A673 (cell line): ENCODE measurements at places on chromosomes 13 and 19. TPM values are rescaled to one million over a fixed set of nuclear protein-coding genes. Genes with fewer than 3 reads are reported as not detected.
A peak's percentile ranks its signal among the peaks of the same experiment; 100 is the strongest.

The ACER1 gene
- not detected in 2 replicates for total RNA-seq

The CYP4F8 gene
- total RNA-seq, result not detected in 2 replicates

DNA sequence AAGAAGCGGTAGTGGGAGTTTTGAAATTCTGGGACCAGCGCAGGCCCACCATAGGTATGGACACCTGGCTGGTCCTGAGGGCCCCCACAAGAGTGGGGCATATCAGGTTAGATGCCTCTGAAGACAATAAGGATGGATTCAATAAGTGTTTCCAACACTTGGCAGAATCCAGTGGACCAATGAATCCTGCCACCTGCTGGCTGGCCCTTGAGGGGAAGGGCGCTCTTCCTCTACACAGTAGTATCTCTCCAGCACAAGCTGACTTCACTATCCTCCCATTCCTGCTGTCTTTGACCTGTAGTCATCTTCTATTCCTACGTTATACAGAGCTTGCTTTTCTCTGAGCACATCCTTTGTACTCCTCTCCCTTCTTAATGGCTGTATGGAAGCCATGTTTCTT, 199.7 kb upstream of the TSHZ3 start:
- DNase-seq, result peak; percentile 42
- no peak overlapping the region for H3K27ac ChIP-seq
- no peak overlapping the region for H3K4me3 ChIP-seq
- H3K27me3 ChIP-seq, result no peaks in the 10 kb centered on the region

- H3K27ac ChIP-seq, result no peak within 1 kb of the TSS
- H3K36me3 ChIP-seq, result no peaks in the 10 kb centered on the region
These were observed at the start of gene IZUMO2 for GRCh38 chr19:50162988-50163387. TSS of gene IZUMO2 (minus strand) at chr19:50163281. CDS start at chr19:50163194, 87 bp downstream.

GRCh38 chr13:42653679-42654078, 79.7 kb downstream of the TNFSF11 start:
- H3K4me3 ChIP-seq, result no peak overlapping the region
- H3K4me1 ChIP-seq, result peaks cover 5% of the 10 kb centered on the region
- H3K36me3 ChIP-seq, result no peaks in the 10 kb centered on the region
- no peak overlapping the region for H3K27ac ChIP-seq

DNA sequence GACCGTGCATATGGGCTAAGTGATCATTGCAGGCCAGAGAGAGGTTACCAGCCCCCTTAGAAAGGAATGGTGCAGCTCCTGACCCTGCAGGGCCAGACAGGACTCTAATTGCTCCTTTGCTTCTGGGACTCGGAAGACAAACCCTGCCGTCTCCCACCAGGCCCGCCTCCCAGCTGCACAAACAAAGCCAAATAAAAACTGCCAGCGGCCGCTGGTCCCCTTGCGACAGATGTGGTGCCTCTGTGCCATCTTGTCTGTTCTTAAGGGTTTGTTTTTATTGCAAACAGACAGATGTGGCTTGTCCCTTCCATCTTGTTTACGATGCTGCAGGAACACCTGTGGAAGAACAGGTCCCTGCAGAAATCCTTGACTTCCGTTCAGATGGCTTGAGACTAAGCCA, 434.4 kb upstream of the TSHZ3 start:
- H3K4me1 ChIP-seq, result no peaks in the 10 kb centered on the region
- H3K36me3 ChIP-seq, result no peaks in the 10 kb centered on the region
- H3K27ac ChIP-seq, result no peak overlapping the region
- no peak overlapping the region for H3K4me3 ChIP-seq
- no peak for DNase-seq

The ISOC2 gene
- 33.2 and 40.6 TPM in 2 replicates for total RNA-seq

The DACH1 gene
- 0.11 and 0.22 TPM in 2 replicates for total RNA-seq

DNA sequence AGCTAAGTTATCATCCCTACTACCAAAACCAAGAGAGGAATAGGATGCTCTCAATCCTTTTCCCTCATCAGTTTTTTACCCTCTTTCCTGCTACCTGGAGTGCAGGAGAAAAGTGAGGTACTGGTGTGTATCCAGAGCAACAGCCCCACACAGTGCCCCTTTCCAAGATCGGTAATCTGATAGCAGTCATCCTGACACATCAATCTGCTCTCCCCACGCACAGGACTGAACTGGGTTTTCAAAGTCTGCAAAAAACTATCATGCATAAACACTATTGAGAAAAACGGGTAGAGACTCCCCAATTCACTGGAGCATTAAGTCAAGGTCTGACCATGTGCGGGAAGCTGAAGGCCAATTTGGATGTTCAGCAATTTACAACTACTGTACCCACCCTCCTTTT, 284.8 kb downstream of the RBM26 start:
- H3K27me3 ChIP-seq, result no peaks in the 10 kb centered on the region
- no peak for DNase-seq
- H3K4me3 ChIP-seq, result no peak overlapping the region
- H3K27ac ChIP-seq, result no peak overlapping the region
- no peaks in the 10 kb centered on the region for H3K4me1 ChIP-seq

GRCh38 chr13:67155898-67156722, 74.0 kb downstream of the PCDH9 start:
- H3K27ac ChIP-seq, result no peak overlapping the region
- no peak overlapping the region for H3K4me3 ChIP-seq
- no peaks in the 10 kb centered on the region for H3K36me3 ChIP-seq
- no peaks in the 10 kb centered on the region for H3K4me1 ChIP-seq

DNA sequence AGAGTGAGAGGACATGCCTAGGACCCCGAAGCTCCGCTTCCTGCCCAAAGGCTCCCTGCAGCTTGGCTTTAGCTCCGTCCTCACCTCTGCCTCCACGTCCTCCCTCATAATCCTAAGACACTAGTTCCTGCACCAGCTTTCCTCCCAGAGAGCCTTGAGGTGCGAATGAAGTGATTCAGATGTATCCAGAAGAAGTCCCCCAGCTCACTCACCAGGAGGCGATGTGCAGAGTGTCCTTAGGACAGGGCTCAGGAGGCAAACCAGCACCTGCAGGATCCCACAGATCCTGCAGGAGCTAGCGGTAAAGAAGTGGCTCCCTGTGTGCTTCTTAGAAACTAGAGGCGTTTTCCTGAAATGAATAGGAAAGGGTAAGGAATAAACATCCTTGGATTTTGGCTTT, 109.7 kb downstream of the HSPH1 start:
- H3K4me3 ChIP-seq, result no peak overlapping the region
- peak; percentile 19 for DNase-seq
- H3K27me3 ChIP-seq, result no peaks in the 10 kb centered on the region
- no peak overlapping the region for H3K27ac ChIP-seq
- H3K4me1 ChIP-seq, result peaks cover 9% of the 10 kb centered on the region
- no peaks in the 10 kb centered on the region for H3K36me3 ChIP-seq

GRCh38 chr19:11457115-11457514, 21.7 kb downstream of the PRKCSH start:
- H3K27ac ChIP-seq, result no peak overlapping the region
- no peak for DNase-seq
- H3K27me3 ChIP-seq, result no peaks in the 10 kb centered on the region
- no peaks in the 10 kb centered on the region for H3K36me3 ChIP-seq
- peaks cover 13% of the 10 kb centered on the region for H3K4me1 ChIP-seq
